ENCODE measurements at places on chromosomes 11 and 22. TPM values are rescaled to one million over a fixed set of nuclear protein-coding genes. Genes with fewer than 3 reads are reported as not detected.
A peak's percentile ranks its signal among the peaks of the same experiment; 100 is the strongest.

DNA sequence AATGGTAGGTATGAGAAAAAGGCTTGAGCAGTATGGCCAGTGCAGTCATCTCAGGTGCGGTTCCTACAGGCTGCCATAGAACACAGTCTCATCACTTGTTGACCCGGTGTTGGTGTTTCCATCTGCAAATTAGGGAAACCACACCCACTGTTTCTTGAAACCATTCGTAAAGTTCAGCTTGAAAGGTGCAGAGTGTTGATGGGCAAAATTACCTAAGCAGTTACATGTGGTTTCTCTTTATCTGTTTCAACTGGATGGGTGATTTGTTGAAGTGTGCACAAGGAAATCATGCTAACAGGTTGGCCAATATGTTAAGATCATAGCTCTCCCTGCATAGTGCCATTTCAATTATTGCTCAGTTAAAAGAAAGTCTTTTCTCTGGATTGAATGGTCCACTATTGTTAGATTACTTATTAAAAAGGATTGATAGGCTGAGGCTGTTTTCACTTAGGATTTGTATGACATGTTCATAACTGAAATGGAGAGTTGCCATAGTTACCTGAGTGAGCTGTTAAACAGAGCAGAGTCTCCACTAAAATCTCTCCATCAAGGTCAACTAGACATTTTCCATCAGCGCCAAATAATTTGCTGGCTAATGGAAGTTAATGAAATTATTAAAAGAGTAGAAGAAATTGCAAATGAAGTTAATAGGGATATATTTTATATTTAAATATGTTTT lies 203.1 kb upstream of the MTMR2 start:
- H3K27ac ChIP-seq, result no peak overlapping the region
- no peaks in the 10 kb centered on the region for H3K36me3 ChIP-seq
- DNase-seq, result no peak
- H3K27me3 ChIP-seq, result no peaks in the 10 kb centered on the region
- H3K4me3 ChIP-seq, result no peak overlapping the region

GRCh38 chr22:20089226-20089976 lies 9.4 kb downstream of the DGCR8 start:
- H3K4me3 ChIP-seq, result no peak overlapping the region
- peaks cover 91% of the 10 kb centered on the region for H3K36me3 ChIP-seq
- peaks cover 9% of the 10 kb centered on the region for H3K4me1 ChIP-seq
- no peak overlapping the region for H3K27ac ChIP-seq
- DNase-seq, result no peak
- H3K27me3 ChIP-seq, result no peaks in the 10 kb centered on the region

GRCh38 chr11:26470992-26471391 lies 101.1 kb downstream of the MUC15 start:
- H3K27ac ChIP-seq, result no peak overlapping the region
- no peak overlapping the region for H3K4me3 ChIP-seq
- no peak for DNase-seq
- H3K27me3 ChIP-seq, result no peaks in the 10 kb centered on the region

DNA sequence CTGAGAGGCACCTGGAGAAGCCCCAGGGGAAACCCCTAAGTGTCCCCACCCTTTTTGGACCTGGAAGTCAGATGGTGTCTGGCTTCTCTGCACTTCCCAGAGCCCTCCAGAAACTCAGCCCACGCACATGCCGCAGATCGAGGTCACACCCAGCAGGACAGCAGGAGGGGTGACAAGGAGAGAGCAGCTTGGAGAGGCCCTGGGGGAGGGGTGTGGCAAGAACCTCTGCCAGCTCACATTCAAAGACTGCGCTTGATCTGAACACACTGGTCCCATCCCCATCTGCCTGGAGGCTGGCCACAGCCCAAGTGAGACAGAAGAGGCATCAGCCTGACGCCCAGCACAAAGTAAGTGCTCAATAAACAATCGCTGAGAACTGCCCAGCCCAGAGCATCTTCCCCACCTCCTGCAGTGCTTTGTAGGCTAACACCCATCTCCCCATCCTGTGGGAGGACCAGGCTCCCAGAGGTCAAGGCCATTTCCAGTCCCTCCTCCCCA lies 21.4 kb downstream of the TMPRSS6 start:
- no peaks in the 10 kb centered on the region for H3K36me3 ChIP-seq
- no peaks in the 10 kb centered on the region for H3K4me1 ChIP-seq
- H3K27ac ChIP-seq, result no peak overlapping the region
- H3K27me3 ChIP-seq, result no peaks in the 10 kb centered on the region

DNA sequence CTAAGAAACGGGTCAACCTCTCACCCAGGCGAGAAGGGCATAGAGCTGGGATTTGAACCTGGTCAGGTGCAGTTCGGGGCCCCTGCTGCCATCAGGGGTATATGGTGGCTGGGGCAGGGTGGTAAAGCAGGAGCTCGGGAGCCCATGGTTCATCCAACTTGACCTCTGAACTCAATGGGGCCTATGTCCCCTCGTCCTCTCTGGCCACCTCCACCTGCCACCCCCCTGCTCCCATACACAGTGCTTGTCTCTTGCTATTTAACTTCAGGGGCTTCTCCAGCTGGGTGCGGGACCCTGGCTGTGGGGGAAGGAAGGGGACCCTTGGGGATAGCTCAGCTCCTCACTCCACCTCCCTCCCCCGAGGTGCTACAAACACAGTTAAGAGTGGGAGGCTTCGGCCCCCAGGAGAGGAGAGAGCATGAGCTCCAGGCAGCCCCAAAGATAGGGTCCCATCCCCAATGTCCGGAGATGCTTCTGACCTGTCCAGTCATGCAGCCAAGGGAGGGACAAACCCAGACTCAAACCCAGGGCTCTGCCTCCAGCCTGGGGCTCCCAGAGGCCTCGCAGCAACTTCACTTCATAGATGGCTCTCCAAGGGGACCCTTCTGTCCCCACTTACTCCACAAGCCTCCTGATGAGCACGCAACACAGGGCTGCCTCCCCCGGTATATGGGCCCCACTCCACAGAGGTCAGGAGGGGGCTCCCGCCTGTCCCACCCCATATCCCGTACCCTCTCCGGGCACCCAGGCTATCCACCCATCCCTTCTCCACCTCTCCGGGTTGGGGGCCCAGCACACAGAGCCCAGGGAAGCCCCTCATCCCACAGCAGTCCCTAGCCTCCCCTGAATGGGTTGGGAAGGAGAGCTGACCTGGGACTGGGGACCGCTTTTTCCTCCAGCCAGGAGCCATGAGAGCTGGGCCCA lies 712 bp downstream of the IL2RB start:
- H3K27ac ChIP-seq, result peak overlapping the region; percentile 47
- no peaks in the 10 kb centered on the region for H3K36me3 ChIP-seq
- DNase-seq, result no peak

DNA sequence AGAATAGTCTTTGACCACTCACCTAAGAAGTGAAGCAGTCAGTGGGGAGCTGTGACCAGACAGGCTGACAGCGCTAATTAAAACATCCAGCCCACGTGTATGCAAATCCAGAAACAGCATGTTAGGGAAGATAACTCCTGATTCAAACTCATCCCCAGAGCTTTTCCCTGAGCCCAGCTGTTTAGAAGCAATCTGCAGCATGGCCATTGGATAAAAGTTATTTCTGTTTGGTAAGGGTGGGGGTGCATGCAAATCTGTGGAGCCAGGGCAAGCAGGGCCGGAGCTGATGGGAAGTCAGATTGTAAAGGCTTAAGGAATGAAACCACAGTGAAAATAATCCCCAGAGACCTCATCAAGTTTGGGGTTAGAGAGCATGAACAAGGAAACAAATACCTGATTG lies 247.9 kb upstream of the KIRREL3 start:
- DNase-seq, result no peak
- no peak overlapping the region for H3K4me3 ChIP-seq
- H3K4me1 ChIP-seq, result no peaks in the 10 kb centered on the region
- no peaks in the 10 kb centered on the region for H3K36me3 ChIP-seq

DNA sequence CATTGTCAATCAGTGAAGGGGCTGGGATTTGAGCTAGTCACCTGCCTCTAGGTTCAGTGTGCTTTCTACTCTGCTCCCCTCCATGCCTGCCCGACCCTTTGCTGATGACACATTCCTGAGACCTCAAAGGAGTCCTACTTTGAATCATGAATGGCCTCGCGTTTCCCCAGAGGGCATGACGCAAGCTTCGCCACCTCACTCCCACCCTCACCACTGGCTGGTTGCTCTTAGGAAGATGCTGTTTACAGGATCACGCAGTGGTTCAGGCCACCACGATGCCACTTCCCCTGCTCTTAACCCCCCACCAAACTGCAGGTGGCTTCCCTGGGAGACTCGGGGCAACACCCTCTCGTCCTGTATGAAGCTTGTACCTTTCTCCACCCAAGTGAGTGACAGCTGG lies 62.9 kb upstream of the B3GAT1 start:
- no peak overlapping the region for H3K27ac ChIP-seq
- peak; percentile 45 for DNase-seq
- H3K36me3 ChIP-seq, result no peaks in the 10 kb centered on the region
- H3K27me3 ChIP-seq, result peaks cover 7% of the 10 kb centered on the region
- H3K4me3 ChIP-seq, result no peak overlapping the region

GRCh38 chr22:37484480-37485394 lies 1.4 kb downstream of the MFNG start:
- H3K4me3 ChIP-seq, result peak overlapping the region; percentile 63
- peak overlapping the region; percentile 90 for H3K27ac ChIP-seq

DNA sequence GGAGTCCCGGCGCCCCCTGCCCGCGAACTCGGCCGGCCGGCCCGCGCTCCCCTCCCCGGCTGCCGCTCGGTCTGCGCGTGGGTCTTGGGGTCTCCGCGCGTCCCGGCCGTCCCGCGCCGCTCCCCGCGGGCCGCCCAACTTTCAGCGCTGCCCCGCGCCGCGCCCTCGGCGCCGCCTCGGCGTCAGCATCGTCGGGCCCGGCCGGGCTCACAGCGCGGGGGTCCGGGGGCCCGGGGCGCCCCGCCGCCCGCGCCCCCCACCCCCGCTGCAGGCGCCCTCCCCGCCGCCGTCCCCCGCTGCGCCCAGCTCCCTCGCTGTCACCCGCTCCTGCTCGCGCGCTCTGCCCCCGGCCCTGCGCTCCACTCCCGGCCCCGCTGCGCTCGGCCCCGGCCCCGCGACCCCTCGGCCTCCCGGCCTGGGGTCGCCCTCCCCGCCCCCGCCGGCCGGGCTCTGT lies at the start of gene KCNJ4:
Gene KCNJ4, minus strand, starts transcription at position 124 of the 454 bp plus-strand sequence. CDS start 27,067 bp downstream, outside the sequence.
- H3K27ac ChIP-seq, result no peak within 1 kb of the TSS
- H3K4me1 ChIP-seq, result no peaks in the 10 kb centered on the region
- peak within 1 kb of the TSS; percentile 40 for H3K4me3 ChIP-seq
- DNase-seq, result no peak
- no peaks in the 10 kb centered on the region for H3K36me3 ChIP-seq

GRCh38 chr11:86245369-86246292 lies 1.1 kb downstream of the EED start:
- no peaks in the 10 kb centered on the region for H3K36me3 ChIP-seq
- H3K27ac ChIP-seq, result peak overlapping the region; percentile 97
- peak overlapping the region; percentile 79 for H3K4me3 ChIP-seq
- DNase-seq, result no peak

- DNase-seq, result no peak
- H3K4me3 ChIP-seq, result no peak overlapping the region
- H3K4me1 ChIP-seq, result peaks cover 6% of the 10 kb centered on the region
- no peak overlapping the region for H3K27ac ChIP-seq
These were observed 25.3 kb downstream of the RRP8 start for GRCh38 chr11:6578134-6578533.

GRCh38 chr22:39996732-39997131 lies 2.0 kb downstream of the FAM83F start:
- H3K27me3 ChIP-seq, result peaks cover 48% of the 10 kb centered on the region
- H3K4me1 ChIP-seq, result no peaks in the 10 kb centered on the region
- no peak for DNase-seq
- H3K27ac ChIP-seq, result no peak overlapping the region

- H3K27ac ChIP-seq, result no peak overlapping the region
- no peaks in the 10 kb centered on the region for H3K4me1 ChIP-seq
- H3K27me3 ChIP-seq, result no peaks in the 10 kb centered on the region
- no peak overlapping the region for H3K4me3 ChIP-seq
These were observed 34.5 kb downstream of the COMMD9 start for GRCh38 chr11:36254713-36255112.

The OSBP2 gene
- 6.0 TPM for total RNA-seq

The THY1 gene
- 7.8 TPM for total RNA-seq

The OR8K3 gene
- total RNA-seq, result not detected

The IL18 gene
- total RNA-seq, result 49.9 TPM

The IFITM10 gene
- total RNA-seq, result 7.9 TPM

The CHRNA10 gene
- 1.2 TPM for total RNA-seq

The C11orf42 gene
- not detected for total RNA-seq

The TMPRSS6 gene
- 2.1 TPM for total RNA-seq

The MGAT3 gene
- total RNA-seq, result 34.8 TPM

The UPK3A gene
- total RNA-seq, result not detected

The IGLL1 gene
- not detected for total RNA-seq

The B4GALNT4 gene
- 1.9 TPM for total RNA-seq

The MRGPRX4 gene
- not detected for total RNA-seq

The APOL6 gene
- 45.6 TPM for total RNA-seq

All from upper lobe of right lung (tissue), 1 donor.